ENCODE measurements at places on chromosomes 13 and 19.

DNA sequence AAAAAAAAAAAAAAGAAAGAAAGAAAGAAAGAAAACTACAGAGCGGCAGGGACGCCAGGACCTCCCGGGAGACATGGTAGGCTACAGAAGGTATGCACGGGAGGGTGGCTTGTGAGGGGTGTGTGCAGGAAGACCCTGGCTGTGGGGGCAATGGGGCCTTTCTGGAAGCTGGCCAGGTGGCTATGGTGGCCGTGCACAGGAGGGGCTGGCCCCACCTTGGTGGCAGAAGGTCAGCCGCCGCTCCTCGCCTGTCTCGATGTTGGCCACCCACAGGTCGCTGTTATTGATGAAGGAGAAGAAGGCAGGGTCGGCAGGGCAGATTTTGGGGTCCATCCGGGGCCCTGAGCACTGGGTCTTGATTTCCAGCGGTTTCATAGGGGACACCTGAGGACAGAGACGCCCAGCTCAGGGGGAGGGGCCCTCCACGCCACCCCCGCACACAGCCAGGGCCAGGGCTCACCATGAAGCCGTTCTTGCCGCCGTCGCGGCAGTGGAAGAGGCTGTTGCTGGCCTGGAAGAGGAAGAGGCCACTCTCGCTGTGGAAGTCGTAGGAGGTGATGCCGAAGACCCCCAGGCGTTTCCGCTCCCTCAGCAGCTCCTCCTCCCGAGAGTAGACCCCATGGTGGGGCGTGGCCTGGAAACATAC lies 19.8 kb downstream of the DPP9 start:
- no peak for DNase-seq

GRCh38 chr19:40611096-40611495 lies 9.9 kb downstream of the LTBP4 start:
- no peak for DNase-seq

DNA sequence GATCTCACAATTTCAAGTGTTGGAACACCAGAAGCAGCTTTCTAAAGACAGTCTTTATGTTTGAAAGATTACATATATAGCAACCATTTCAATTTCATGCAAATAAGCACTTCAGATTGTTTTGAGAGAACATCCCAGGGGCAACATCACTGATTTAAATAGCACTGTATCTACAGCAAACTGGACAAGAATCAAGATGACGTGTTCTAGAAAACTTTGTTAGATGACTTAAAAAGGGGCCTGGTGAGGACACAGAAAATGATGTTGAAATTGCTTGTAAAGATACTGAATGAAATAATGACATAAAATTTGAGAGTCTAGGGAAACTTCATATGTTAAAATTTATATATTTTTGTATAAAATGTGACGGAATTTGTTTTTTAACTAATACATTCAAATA lies 277.1 kb downstream of the KLF12 start:
- no peak for DNase-seq

- DNase-seq, result no peak
Observed at GRCh38 chr19:30362156-30362754, 9.9 kb upstream of the ZNF536 start.

DNA sequence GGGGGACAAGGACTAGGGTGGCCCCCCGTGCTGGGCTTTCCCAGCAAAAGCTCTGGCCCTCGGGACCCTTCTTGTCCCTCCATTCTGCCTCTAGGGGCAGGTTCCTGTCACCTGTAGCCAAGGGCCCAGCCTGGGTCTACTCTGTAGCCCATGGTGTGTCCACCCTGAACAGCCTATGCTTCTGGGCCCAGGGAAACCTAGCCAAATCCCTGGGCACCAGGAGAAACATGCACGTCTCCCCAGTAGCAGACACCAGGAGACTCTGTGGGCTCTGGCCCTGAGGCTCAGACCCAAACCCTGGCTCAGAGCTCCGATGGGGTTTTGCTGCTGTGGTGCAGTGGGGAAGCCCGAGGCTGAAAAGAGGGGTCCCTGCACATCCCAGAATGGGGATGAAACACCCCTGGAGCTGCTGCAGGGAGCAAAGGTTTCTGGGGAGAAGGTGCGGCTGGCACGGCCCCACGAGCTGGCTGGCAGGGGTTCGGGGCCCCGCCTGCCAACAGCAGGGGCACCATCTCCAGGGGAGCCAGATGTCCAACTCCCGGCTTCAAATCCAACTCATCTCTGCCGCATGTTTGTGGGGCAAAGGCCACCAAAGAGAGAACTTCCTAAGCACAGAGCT lies 18.2 kb downstream of the CEBPG start:
- no peak for DNase-seq

GRCh38 chr13:61138857-61139256 lies 276.8 kb downstream of the PCDH20 start:
- no peak for DNase-seq

- DNase-seq, result no peak
Observed at GRCh38 chr13:38223089-38223488, 126.6 kb upstream of the UFM1 start.

All from activated CD8-positive, alpha-beta memory T cell treated with anti-CD3 and anti-CD28 coated beads for 1 hour (primary cell).